ENCODE measurements at places on chromosomes 2 and 18.

DNA sequence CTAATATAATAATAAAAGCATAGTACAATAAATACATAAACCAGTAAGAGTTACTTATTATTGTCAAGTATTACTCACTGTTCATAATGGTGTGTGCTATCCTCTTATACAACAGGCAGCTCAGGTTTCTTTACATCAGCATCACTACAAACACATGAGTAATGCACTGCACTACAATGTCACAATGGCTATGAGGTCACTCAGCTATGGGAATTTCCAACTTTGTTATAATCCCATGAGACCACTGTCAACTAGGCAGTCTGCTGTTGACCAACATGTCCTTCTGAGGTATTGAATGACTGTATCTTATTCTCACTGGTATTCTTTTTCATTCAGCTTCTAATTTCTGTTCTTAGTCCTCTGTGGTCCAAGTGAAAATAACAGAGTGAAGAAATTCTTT, 250.4 kb upstream of the DSEL start:
- no peak for DNase-seq

DNA sequence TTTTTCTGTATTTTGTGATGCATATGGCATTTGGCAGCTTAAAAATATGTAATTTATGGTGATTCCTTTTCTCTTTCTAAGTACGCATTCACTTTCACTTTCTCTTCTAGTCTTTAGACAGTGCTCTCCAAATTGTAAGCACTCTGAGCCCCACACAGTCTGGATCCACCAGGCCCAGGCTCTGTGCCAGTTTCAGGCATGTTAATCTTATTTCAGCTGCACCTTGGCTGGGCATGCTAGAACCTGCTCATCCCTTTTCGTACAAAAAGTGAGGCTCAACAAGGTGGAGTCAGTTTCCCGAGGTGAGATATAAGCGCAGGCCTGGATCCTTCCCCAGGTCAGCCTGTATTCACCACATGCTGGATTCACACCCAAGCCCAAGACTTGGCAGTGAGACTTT, 203.9 kb downstream of the MTX2 start:
- DNase-seq: peak; percentile 89

DNA sequence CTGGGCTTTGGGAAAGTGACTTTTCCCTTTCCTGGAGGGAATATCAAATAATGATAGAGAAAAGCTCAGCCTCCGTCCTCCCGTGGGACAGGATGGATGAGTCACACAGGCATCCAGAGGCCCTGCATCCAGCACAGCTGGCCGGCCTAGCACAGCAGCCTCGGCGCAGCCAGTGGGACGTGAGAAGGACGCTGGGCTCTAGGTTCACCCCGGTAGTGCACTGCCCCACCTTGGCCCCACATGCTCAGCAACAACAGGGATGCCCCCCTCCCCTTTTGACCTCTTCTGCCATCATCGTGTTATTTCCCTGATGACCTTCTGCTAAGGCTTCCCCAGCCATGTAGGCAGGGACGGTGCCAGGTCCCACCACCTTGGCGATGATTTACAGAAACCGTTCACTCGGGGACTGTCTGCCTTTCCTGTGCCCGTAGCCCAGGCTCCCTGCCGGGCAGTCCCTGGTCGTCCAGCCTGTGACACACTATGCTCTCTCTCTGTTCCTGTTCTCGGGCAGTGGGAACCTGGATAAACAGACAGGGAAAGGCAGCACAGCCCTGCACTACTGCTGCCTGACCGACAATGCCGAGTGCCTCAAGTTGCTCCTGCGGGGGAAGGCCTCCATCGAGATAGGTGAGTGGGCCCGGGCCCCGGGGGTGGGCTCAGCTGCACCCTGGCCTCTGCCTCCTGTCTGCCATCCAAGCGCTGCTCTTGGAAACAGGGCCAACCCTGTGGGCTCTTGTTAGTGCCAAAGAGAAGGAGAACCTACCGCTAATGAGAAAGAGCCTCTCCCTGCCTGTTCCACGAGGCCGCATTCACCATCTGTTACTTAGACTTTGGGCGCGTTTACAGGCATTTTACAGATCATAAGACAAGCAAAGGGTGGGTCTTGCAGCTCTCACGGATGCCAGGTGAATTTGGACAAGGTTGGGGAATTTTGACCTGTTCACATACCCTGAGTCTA, 44.6 kb downstream of the ITGB1BP1 start:
- DNase-seq: no peak

DNA sequence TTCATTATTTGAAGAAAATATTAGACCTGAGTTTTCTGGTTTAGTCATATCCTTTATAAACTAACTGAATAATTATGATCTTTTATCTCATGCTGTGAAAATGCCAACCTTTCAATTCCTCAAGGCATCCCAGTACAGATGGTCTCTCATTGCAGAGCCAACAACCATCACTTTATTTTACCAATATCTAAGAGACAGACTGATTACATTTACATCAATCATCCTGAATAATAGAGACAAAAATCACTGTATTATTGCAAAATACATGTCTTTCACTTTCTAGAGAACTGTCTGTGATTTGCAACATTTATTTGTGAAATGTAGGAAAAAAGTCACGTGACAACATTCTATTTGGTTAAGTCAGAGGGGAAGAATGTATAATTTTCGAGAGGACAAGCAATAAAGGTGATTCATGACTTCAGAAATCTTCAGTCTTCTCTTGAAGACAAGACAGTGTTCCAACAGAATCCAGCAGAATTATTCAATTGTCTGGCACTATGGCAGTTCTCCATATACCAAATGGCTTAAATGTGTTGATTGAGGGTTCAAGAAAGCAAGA, 503.6 kb upstream of the SYT4 start:
- DNase-seq: no peak

GRCh38 chr2:97819754-97820153, 106.4 kb downstream of the ZAP70 start:
- DNase-seq: no peak

- no peak for DNase-seq
Measured at GRCh38 chr2:9803023-9803805, 40.1 kb upstream of the TAF1B start.

DNA sequence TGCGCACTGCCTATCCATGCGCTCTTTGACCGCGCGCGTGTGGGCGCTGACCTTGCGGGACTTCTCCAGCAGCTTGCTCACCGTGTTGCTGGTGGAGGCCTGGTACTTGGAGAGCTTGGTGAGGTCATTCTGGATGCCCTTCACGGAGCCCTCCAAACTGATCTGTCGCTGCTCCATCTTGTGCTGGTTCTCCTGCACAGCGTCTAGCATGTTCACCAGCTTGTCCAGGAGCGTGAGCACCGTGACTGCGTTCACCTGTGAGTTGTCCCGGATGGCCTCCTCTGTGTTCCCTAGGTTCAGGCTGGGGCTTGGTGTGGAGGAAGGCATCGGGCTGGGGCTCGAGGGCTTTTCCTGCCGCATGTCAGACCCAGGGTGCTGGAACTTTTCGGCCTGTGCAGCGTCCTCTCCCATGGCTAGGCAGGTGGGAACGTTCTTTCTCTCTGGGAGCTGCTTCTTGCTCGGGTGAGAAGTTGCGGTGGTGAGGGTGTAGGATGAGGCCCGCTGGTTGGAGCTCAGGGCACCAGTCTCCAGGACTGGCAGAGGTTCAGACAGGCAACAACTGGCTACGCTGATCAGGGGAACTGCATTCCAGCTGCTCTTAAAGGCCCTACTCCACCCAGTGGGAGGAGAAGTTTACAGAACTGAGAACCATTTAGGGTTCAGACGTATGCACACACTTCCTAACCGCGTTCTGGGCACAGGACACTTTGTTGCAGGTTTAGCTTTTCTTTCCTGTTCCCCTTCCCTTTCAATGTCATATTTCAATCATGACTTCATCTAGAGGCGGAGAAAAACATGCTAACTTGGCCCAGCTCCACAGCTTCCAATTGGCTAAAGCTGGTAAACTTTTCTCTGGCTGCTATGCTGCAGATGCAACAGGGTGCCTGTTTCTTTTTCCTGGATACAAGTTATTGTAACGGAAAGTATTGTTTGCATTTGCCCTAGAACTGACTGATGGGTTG, at the start of gene CAVIN2:
Gene CAVIN2 (minus strand): TSS at position 574 of the 962 bp plus-strand sequence. CDS start 163 bp downstream, at position 411.
- no peak for DNase-seq

GRCh38 chr2:224687156-224687555, 29.0 kb downstream of the CCDC195 start:
- no peak for DNase-seq

DNA sequence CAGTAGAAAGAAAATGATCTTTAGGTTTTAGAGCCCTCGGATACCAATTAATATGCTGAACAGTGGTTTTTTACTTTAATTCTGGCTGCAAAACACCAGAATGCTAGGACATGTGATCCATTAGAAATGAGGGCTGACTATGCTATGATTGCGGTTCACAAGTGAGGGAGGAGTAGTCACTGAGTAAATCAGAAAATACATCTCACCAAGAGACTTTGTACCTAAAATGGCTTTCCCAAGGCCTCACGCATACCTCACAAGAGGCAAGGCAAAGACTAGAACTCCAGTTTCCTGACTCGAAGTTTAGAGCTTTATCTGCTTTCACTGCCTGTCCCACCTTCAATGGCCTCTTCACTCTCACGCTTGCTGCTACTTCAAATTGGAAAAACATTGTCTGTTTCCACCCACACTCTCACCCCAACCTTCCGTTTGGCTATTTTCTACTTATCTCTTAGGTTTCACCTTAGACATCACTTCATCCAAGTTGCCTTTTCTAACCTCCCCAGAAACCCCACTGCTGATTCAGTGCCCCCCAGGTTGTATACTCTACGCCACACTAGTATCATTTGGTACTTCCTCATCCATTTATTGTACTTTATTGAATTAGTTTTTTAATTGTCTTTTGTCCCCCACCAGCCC, 5.1 kb upstream of the MBD2 start:
- DNase-seq: no peak

- DNase-seq: no peak
Measured at GRCh38 chr2:230323385-230324106, 3.4 kb upstream of the SP140L start.

DNA sequence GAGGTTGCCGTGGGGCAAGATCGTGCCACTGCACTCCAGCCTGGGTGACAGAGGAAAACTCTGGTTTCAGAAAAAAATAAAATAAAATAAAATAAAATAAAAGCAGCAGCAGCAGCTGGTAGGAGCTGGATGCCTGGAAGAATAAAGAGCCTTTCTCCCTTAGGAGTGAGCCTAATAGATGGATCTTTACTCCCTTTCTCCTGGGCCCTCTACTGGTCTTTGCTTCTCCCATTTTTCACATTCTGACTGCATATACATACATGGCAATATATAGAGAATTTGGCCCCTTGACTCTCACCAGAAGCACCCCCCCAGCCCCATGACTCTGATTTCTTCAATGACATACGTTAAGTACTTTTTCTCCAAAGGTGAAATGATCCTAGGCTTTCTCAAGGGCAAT, 9.8 kb upstream of the MALT1 start:
- DNase-seq: no peak

DNA sequence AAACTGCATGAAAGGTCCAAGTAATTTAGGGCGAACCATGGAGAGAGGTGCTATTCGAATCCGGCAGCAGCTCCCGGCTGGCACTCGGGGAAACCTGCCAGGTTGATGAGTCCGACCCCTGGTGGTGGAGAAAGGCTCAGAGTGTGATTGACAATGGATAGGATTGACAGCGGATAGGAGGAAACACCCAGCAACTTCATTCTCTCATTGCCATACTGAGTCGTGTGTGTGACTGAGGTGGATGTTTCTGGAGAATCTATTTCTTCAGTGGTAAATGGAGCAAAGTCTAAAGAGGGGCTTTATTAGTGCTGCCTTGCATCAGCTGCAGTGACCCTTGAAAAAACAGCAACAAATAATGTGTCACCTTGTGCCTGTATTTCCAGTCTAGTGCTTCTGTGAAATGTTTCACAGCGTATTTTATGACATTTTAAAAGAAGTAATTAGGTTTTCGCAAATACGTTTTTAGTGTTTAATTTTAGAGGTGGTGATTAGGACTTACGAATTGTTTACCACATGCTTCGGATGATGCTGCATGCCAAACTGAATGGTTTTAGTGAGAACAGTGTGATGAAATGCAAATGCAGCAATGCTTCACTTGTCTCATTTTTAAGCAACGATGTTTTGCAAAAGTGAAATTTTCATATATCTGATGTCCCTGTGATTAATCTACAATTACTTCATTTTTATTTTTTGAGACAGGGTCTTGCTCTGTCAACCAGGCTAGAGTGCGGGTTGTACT, 102.0 kb downstream of the DCDC2C start:
- DNase-seq: no peak

GRCh38 chr2:200615247-200615646, 29.4 kb downstream of the AOX1 start:
- DNase-seq: no peak

- no peak for DNase-seq
Measured at GRCh38 chr2:159605441-159606178, 10.7 kb downstream of the BAZ2B start.

- DNase-seq: no peak
Measured at GRCh38 chr2:12008425-12009061, 262.1 kb downstream of the LPIN1 start.

GRCh38 chr2:236667526-236667925, 97.9 kb downstream of the ACKR3 start:
- no peak for DNase-seq

DNA sequence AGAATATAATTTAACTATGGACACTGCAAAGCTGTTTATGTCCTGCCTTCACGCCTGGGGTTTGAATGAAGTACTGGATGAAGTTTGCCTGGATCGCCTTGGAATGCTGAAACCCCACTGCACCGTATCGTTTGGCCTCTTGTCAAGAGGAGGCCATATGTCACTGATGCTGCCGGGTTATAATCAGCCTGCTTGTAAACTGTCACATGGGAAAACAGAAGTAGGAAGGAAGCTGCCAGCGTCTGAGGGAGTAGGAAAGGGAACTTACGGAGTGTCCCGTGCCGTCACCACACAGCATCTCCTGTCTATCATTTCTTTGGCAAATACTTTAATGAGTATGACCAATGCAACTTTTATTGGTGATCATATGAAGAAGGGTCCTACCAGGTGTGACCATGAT, 105.8 kb downstream of the WDR7 start:
- no peak for DNase-seq

DNA sequence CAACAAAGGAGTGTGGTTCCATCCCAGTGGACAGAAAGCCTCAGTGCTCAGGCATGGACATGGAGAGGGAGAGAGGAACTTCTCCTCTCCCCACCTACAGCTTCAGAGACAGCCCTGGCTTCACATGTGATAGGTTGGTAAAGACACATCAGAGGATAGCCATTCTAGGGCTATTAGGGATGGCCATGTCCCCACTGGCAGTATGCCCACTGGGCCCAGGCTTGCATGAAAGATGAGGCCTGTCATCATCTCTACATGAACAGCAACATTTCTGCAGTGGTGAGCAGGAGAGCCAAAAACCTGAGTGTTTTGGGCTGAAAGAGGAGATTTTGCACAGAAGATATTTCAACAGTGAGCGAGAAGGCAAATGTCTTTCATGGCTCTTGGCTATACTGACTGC, 517.2 kb downstream of the NR4A2 start:
- no peak for DNase-seq

- DNase-seq: no peak
Measured at GRCh38 chr2:236168110-236169080, at the start of gene GBX2. TSS of gene GBX2 (minus strand) at chr2:236168386. CDS start at chr2:236167971, 415 bp downstream.

DNA sequence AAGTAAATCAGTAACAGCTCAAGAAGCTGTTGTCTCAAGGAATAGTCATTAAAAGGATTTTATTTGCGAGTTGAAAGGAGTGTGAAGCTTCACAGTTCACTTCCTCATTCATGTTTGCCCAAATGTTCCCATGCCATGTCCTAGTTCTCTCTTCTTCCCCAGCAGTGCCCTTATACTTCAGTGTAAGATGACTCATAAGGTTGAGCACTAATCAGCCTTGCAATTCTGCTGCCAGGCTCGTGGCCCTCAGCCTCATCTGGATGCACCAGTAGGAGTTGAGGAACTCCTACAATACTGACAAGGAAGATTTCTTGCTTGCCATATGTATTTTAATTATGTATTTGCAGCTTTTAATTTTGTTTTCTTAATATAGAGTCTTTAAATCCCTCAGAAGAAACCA, 1980.4 kb downstream of the SUCLG1 start:
- DNase-seq: no peak
